ENCODE measurements at places on chromosomes 12 and 14. TPM values are rescaled to one million over a fixed set of nuclear protein-coding genes. Genes with fewer than 3 reads are reported as not detected.

DNA sequence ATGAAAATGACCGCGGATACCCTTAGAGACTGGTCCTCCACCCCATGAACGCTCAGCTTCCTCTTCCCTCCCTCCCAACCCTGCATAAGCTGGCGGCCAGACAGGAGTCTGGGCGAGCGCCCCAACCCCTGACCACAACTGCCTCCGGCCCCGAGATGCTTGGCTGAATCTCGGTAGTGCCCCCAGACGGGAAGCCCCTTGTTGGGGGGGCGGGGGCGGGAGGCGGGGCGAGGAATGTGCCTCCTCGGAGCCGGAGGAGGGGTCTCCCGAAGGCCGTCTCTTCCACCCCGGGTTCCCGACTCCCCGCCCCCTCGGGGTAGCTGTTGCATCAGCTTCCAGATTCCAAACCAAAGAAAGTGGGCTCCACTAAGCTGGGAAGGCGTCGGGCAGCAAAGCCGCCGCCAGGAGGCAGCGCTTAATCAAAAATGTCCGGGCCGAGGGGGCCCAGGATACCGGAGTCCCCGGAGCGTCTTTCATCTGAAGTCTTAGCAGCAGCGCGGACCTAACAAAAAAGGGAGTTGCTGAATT, 7.1 kb upstream of the MRPL52 start:
- peak; percentile 84 for DNase-seq

DNA sequence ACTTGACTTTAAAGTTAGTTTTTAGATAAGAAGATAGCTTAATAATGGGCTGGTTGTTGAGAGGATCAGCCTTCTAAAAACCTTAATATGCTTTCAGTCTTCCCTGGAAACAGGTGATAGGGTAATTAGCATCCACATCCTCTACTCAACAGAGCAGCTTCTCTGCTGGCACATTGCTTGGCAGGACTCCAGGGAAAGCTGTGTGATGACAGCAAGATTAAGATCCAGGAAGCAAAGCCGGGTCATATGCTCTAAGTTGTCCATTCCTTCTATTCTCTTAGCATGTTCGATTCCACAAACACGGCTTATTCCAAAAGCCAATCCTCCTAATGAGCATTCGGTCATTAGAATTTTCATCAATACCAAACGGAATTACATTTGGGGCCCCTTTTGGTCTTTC, 87.0 kb downstream of the HMGA2 start:
- DNase-seq, result peak; percentile 66

DNA sequence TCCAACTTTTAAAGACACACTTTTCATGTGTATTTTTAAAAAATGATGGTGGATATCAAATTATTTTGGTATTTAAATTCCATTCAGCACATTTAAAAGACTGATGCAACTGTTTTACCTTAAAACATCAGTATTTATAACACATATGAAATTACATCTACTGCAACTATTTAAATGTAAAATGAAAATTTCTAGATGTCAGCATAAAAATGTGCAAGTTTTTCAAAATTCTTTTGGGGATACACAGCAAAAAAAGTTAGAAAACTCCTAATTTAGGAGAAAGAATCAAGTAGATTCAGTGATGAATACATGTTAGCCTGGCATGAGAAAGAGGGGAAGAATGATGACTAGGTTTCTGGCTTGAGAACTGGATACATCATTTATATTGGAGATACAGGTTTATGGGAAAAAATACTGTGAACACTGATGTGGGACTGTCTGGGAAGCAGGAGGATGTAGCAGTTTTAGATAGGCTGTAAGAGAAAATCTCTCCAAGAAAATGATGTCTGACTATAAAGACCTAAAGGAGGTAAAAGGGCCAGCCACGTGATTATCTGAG, 9.2 kb downstream of the SOS2 start:
- no peak for DNase-seq

GRCh38 chr12:67451206-67451605, 182.0 kb downstream of the CAND1 start:
- DNase-seq, result no peak

GRCh38 chr12:90287585-90287984, 578.9 kb upstream of the ATP2B1 start:
- DNase-seq, result no peak

DNA sequence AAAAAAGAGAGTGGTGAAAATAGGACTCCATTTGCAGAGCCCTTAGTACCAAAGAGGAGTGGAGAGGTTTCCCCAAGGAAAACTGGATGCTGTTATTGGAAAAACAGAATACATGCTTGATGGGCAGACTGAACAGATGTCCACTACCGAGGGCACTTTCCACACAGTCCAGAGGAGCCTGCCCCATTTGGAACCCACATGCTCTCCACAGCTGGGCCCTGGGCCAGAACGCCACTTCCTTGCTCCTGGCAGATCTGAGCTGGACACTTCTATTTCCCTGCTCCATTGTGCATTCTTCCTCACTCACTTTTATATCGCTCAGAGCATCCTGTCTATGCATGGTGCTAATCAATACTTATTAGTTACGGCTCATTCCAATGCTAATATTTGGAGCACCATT, 249.9 kb downstream of the SLC15A4 start:
- no peak for DNase-seq

DNA sequence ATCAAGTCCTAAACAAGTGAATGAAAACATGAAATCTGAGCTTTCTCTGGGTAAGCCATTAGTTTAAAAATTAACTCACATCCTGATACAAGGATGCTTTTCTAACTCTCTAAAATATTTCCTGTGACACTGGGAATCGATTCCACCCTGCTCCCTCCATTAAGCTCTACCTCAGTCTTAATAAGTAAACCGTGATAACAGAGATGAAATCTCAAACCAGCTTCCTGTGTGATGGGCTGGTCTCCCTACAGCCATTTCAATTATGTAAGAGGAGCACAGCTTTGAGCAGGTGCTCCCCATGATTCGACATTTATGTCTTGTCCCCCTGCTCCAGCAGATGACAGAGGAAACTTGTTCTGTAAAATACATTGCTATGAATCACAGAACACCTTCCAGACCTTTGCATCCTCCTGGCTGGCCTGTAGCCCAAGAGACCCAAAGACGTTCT, 59.0 kb downstream of the GAS2L3 start:
- DNase-seq, result no peak

GRCh38 chr12:74152370-74152769, 385.3 kb upstream of the ATXN7L3B start:
- DNase-seq, result no peak

The TOMM20L gene
- total RNA-seq, result not detected

GRCh38 chr14:105068818-105069217, 3.6 kb upstream of the GPR132 start:
- no peak for DNase-seq

- no peak for DNase-seq
Observed at GRCh38 chr12:68261896-68262295, 8.5 kb upstream of the IL22 start.

DNA sequence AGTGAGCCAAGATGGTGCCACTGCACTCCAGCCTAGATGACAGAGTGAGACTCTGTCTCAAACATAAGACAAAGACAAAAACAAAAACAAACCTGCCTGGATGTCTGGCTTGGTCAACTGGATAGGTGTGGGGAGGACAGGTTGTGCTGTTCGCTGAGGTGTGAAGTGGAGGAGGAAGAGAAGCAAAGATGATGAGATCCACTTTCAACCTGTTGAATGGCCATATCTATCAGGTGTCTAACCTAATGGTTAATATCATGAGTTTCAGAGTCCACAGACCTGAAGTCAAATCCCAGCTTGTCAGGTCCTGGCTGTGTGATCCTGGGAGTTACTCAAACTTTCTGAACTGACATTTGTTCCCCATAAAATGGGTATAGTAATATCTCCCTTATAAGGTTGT, 9.7 kb upstream of the CCDC177 start:
- DNase-seq, result no peak

DNA sequence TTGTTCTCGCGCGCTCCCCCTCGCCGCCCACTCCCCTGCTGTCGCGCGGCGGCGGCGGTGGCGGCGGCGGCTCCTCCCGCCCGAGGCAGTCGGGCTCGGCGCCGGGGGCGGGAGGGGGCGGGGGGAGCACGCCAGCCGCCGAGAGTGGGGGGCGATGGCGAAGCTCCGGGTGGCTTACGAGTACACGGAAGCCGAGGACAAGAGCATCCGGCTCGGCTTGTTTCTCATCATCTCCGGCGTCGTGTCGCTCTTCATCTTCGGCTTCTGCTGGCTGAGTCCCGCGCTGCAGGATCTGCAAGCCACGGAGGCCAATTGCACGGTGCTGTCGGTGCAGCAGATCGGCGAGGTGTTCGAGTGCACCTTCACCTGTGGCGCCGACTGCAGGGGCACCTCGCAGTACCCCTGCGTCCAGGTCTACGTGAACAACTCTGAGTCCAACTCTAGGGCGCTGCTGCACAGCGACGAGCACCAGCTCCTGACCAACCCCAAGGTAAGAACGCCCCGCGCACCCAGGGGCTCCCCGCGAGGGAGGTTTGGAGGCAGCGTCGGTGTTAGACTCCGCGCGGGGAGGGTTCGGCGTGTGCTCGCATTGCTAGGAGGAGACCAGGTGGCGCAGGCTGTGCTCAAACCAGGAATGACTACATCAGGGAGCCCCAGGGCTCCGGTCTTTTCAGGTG, 629 bp downstream of the KCNMB4 start:
- DNase-seq, result peak; percentile 63

The PPM1H gene
- total RNA-seq, result 9.7 TPM

GRCh38 chr12:57169969-57170368, 22.6 kb upstream of the LRP1-AS start:
- DNase-seq, result no peak

DNA sequence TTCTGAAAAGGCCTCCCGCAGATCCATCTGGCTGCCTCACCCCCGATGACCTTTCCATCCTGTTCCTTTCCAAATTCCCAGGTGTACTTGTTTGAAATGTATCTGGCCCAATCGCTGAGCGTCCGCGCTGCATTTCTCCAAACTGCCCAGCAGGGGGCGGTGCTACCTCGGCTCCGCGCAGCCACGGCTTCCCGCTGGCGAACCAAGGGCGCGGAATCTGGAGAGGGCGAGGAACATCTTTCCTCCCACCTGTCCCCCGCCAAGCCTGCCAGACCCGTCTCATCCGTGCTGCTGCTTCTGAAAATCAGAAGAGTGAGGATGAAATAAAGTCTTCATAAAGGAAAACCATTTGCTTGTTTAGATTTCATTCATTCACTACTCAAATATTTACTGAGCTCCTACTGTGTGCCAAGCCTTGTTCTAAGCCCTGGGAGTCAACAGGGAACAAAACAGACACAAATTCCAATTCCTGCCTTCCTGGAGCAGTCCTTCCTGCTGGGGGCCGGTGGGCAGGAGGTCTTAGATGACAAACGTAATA, 16.8 kb upstream of the MYL2 start:
- peak; percentile 68 for DNase-seq

DNA sequence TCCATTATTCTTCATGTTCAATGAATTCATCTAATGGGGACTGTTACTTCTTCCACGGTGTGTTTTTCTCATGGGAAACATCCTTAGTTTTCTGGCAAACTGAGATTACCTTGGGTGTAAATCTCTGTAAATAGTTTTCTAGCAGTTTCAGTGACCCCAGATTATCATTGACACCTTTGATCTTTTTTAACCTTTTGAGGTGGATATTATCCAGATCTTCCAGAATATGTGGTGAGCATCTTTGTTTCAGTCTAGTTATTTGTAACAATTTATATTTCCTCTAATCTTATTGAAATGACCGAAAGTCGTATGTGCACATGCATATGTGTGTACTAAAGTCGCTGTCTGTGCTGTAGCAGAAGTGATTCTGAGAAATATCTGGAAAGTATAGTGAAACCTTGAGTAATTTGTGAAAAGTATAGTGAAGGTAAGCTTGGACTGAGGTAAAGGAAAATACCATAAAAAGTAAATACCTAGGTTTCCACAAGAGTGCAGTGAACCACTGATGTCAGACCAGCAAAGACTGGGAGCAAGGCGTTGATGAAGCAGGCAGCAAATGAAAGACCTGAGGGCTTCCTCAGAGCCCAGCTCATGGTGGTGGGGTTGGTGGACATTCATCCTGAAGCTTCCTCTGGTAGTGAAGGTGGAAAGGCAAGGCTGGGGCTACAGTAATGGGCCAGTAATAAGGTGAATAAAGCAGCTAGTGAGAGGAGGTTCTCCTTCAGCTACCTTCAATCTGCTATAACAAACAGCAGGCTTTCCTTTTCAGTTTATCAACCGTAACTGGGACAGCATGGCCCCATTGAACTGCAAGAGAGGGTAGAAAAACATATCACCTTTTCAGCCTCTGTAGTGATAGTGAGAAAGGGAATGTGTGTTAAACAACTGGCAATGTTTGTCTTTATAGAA, 480.2 kb upstream of the FBXO33 start:
- DNase-seq, result no peak

- DNase-seq, result peak; percentile 25
Observed at GRCh38 chr12:76299536-76300296, 48.5 kb downstream of the BBS10 start.

The CLEC9A gene
- not detected for total RNA-seq

DNA sequence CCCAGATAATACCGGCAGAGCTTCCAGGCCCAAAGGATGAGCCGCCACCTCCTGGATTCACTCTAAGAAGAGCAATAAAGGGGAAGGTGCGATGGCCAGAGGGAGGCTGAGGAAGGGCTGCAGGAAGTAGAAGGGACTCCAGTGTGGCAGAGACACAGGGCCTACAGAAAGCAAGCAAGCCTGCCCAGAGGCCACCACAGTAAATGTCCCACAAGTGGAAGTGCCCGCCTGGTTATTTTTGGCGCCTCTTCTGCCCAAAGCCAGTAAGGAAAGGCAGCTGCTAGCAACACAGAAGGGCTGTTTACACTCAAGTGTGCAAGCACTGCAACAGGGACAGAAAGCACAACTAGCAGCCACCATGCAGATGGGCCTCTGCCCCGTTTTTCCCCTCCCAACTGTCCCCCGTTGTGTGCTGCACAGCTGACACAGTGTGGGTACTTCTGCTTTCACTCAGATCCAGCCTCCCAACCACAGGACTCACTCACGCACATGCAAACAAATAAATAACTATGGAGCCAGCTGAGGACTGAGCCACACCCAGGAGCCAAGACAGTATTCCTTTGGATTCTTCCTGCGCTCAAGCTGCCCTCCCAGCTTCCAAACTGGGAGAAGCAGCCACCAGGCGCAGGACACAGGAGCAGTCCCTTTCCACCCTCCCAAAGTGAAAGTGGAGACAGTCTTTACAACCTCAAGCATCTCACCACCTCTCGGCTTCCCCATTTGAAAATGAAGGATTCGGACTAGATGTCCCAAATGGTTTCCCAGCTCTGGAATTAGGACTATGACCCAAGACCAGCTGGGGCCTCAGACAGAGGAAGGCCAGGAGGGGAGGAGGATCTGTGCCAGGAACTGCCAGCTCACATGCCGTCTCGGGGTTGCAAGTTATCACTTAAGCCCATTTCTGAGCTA, 40.0 kb upstream of the PNMA1 start:
- no peak for DNase-seq

The PTGER2 gene
- total RNA-seq, result 6.5 TPM

DNA sequence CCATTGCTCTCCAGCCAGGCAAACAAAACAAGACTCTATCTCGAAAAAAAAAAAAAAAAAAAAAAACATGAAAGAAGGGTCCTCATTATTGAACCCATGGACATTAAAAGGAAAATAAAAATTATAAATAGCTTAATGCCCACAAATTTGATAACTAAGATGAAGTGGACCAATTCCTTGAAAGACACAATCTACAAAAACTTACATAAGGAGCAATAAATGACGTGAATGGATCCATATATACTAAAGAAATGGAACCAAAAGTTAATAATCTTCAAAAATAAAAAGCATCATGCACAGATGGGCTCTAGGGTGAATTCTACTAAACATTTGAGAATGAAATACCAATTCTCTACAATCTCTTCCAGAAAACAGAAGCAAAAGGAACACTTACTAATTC, 47.7 kb upstream of the AP4S1 start:
- no peak for DNase-seq

Measured in Daoy (cell line).